BJ (cell line): ENCODE measurements at places on chromosomes 1 and 21.

DNA sequence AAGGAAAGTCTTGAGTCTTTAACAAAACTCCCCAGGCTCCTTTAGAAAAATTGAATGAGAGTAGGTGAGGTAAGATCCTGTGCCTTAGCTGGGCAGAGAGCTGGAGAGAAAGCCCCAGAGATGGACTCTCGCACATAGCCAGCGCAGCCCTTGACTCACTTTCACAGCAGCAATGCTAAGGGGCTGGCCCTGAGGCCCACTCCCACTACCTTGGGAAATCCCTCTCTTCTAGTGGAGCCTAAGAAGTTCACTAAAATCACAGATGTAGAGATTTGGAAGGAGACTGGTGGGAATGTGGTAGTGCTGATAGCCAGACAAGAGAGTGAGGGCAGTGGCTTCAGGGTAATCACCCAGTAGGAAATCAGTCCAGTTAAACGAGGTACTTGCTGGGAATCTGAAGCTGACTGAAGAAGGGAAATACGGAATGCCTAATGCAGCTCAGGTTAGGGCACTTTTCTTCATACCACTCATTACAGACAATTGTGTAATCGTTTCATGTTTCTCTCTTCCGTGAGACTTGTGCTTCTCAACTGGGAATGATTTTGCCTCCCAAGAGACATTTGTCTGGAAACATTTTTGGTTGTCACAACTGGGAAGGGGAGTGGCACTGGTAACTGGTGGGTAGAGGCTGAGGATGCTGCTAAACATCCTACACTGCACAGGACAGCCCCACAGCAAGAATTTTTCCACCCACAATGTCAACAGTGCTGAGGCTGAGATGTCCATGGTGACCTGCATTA is 42.4 kb upstream of the LRRC8C start:
- DNase-seq, result no peak

- no peak for DNase-seq
These were observed 10.0 kb downstream of the UMODL1 start for GRCh38 chr21:42081138-42081537.

GRCh38 chr1:232562855-232563510 is 67.0 kb downstream of the SIPA1L2 start:
- no peak for DNase-seq

GRCh38 chr1:32931760-32932159 is 30.6 kb upstream of the TMEM54 start:
- DNase-seq, result no peak

- no peak for DNase-seq
These were observed 301.1 kb downstream of the PTPRC start for GRCh38 chr1:198939956-198940355.

DNA sequence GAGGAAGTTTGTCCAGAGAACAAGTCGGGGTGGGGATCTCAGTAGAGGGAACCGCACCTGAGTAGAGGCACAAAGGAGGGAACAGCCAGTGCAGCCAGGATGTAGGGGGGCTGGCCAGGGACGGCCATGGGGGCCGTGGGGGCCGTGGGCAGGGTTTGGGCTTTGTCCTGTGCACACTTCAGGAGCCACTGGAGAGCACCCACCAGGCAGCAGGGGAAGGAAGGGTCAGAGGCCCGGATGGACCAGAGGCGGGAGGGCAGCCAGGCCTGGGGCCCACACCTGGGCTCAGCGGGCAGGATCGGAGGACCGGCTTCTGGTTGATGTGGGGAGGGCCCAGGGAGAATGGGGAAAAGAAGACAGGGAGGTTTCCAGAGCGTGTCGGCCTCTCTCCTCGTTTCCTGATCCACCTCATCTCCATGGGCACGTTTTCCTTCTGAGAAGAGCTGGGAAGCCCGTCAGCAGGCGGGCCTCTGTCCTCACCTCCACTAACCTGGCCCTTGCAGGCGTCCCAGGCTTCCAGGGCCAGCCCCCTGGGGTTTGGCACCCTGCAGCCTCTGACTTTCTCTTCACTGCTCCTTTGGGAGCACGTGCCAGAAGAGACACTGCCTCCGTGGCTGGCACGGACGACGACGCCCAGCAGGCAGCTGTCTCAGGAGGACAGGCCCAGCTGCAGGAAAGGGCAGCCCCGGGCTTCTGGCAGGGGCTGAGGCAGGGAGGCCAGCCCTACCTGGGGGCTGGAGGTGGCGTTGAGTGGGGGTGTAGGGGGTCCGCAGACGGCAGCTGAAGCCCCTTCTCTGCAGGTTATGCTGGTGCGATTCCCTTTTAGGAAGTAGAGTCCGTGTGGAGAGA is 16.8 kb upstream of the PDXK start:
- no peak for DNase-seq

DNA sequence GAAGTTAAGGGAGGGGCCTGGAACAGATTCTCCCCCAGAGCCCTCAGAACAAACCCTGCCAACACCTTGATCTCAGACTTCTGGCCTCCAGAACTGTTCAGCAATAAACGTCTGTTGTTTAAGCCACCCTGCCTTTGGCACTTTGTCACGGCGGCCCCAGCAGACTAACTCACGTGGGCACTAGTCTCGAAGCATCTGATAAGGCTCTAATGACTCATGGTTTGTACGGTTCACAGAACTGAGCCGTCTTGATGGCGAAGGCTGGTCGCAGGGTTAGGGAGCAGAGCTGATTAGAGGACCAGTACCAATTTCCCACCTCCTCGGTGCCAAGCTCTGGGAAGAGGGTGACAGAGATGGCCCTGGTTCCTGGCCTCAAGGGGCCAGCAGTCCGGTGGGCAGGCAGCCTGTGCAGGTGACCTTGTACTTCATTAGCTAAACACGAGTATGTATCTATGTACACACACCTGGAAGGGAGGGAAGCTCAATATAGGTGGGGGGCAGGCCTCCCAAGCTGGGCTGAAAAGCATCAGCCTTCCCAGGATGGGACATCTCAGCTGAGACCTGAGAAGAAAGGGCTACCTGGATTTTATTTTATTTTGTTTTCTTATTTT is 112.8 kb downstream of the MRPS6 start:
- no peak for DNase-seq

DNA sequence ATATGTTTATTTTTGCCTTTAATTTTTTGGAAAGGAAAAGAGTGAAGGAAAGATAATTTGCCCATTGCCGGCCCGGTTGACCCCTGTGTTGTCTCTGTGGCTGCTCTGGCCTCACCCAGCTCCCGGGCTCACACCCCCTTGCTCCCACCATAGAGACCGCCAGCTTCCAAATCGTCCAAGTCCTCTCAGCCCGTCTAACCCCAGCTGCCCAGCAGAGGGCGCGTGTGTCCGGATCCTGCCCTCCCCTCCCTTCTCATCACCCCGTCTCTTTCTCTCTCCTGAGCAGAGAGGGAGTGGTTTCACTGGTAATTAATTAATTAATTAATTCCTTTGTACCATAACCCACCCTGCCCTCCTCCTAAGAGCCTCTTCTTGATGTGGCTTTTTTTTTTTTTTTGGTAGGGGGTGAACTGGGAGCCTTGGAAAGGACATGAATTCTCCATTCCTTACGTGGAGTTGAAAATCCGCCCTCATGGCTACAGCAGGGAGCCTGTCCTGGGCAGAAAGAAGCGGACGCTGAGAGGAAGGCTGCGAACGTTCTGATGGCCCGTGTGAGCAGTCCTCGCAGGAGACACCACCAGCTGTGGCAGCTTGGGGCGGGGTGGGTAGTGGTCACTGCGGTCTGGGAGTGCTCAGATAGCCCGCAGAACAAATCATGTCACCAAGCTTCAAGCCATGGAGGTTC is 45.9 kb downstream of the KIAA0040 start:
- no peak for DNase-seq

DNA sequence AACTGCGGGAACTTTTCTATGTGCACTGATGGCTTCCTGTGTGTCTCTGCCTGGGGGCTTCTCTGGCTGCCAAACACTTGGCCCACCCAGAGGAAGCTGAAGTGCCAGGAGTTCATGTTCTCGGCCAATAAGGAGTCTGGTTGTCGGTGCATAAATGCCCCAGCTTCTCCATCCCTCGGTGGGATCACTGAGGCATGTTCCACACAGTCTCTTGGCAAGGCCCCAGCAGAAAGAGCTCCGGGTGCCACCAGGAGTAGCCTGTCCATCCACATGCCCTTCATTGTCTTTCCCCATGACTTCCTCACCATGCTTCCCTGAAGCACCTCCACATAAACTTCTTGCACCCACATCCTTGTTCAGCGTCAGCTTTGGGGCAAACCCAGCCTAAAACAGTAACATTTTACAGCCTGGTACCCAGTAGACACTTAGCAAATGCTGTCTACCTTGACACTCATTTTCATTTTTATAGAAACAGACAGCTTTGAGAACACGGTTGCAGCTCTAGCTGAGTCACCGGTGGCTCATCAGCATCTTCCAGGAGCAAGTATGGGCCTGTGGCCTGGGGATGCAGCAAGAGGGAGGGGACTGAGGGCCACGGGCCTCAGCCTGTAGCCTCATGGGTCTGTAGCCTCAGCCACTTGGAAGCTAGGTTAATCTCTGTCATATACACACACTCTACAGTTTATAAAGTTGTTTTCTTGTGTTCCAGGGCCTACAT is 14.8 kb upstream of the CDCP2 start:
- DNase-seq, result no peak

GRCh38 chr1:111878091-111878490 is 111.4 kb downstream of the KCND3 start:
- DNase-seq, result no peak

DNA sequence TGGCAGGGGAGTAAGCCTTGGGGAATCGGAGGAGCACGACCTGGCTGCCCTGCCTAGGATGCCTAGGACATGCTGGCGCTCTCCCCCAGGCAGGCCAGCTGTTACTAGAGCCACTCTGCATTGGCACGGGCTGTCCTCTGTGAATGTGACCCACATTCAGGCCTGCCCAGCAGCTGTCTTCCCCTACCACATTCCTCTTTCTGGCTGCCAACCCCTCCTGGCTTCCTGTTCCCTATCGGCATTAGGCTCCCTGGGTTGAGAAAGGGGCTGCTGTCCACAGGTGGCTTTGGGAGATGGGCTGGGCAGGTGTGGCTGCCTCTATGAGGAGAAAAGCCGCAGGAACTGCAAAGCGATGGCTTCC is 2.3 kb upstream of the NFASC start:
- no peak for DNase-seq

DNA sequence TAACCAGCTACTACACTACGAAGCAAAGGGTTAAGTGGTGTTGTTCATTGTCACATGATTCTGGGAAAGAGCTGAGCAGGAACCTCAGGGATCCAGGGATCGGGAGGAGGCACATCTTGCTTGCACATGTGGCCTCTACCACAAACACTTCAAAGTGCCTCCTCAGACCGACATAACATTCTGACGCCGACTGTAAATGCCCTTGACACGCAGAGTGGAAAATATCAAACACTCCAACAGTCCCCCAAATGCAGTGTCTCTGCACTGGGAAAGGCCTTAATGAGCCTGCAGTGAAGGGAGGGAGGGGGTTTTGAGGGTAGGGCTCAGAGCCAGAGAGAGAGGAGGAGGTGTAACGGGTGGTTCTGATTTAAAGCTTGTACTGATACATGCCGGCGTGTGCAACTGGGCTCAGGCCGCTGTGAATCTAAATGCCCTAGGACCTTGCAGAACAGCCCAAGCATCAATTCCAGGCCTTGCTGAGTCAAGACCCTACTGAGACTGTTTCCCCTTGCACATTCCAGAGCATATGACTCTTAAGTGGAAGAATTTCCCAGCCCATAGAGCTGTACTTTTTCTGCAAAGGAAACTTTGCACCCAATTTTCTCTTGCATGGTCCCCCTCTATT is 163.7 kb downstream of the NTMT2 start:
- DNase-seq, result peak; percentile 89

- no peak for DNase-seq
These were observed 43.4 kb upstream of the GJB5 start for GRCh38 chr1:34711485-34711884.

- DNase-seq, result peak; percentile 58
These were observed 62.3 kb upstream of the ADARB1 start for GRCh38 chr21:45011911-45012661.

GRCh38 chr1:205972081-205972480 is 28.8 kb upstream of the SLC26A9 start:
- no peak for DNase-seq

GRCh38 chr1:81799939-81800694 is 617 bp upstream of the ADGRL2 start:
- no peak for DNase-seq

DNA sequence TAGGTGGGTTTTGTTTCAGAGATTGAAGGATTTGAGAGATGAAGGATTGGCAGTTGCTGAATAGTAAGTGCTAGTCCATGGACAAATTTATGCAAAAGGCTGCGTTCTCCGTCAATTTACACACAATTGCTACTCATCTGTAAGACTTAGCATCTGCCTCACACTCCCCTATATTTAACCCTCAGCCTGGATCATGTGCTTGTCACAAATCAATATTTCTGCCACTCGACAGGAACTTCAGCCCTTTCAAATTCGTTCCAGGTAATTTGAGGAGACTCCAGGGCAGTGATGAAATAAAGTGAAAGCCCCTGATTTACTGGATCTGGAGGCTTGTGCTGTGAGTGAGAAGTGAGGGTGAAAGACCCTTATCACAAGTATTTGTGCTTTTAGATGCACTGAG is 105.6 kb upstream of the UBE2U start:
- DNase-seq, result no peak

- DNase-seq, result no peak
These were observed 48.5 kb downstream of the CDC7 start for GRCh38 chr1:91549041-91549735.

- no peak for DNase-seq
These were observed 516.9 kb downstream of the ADGRL2 start for GRCh38 chr1:82317671-82318070.

- no peak for DNase-seq
These were observed 150.6 kb upstream of the ZC3H12A start for GRCh38 chr1:37323486-37324377.

- no peak for DNase-seq
These were observed 15.5 kb downstream of the TRIM33 start for GRCh38 chr1:114495486-114495885.

GRCh38 chr1:232142403-232143314 is 487.3 kb downstream of the SIPA1L2 start:
- DNase-seq, result peak; percentile 77

- no peak for DNase-seq
These were observed 5.2 kb downstream of the COQ8A start for GRCh38 chr1:226945106-226945857.

- DNase-seq, result no peak
These were observed 77.5 kb downstream of the GLIS1 start for GRCh38 chr1:53661496-53661895.

GRCh38 chr21:40165773-40166070 is 298.5 kb downstream of the PCP4 start:
- DNase-seq, result no peak

- no peak for DNase-seq
These were observed 3.3 kb downstream of the OR14K1 start for GRCh38 chr1:247741756-247742155.

DNA sequence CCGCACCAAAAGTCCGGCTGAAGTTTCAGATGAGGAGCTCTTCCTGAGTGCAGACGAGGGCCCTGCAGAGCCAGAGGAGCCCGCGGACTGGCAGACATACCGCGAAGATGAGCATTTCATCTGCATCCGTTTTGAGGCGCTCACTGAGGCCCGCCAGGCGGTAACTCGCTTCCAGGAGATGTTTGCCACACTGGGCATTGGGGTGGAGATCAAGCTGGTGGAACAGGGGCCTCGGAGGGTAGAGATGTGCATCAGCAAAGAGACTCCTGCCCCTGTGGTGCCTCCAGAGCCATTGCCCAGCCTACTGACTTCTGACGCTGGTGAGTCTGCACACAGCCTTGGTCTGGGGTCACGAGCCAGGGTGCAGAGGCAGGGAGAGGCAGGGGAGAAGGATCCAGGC is 84.7 kb downstream of the TRIM11 start:
- DNase-seq, result no peak

- DNase-seq, result no peak
These were observed 58.5 kb downstream of the RUSC1 start for GRCh38 chr1:155379180-155379579.
